Dorsolateral prefrontal cortex (tissue), 122 donors: ENCODE measurements at places on chromosomes 3 and 15. TPM values are rescaled to one million over a fixed set of nuclear protein-coding genes. Genes with fewer than 3 reads are reported as not detected.

FAM174B gene
- total RNA-seq: 33.6 TPM

DNA sequence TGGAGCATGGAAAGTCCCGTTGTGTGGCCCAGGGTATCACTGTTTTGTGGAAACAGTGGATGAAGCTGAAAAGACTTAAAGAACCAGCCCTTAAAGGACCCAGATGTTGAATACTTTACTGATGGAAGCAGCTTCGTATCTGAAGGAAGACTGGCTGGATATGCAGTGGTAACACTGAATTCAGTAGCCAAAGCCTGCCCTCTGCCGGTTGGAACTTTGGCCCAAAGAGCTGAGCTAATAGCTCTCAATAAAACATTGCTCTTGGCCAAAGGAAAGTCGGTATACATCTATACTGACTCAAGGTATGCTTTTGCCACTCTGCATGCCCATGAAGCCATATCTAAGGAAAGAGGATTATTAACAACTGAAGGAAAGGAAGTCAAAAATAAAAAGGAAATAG lies 885.4 kb downstream of the PDCD6IP start:
- DNase-seq: peak; percentile 64

DNA sequence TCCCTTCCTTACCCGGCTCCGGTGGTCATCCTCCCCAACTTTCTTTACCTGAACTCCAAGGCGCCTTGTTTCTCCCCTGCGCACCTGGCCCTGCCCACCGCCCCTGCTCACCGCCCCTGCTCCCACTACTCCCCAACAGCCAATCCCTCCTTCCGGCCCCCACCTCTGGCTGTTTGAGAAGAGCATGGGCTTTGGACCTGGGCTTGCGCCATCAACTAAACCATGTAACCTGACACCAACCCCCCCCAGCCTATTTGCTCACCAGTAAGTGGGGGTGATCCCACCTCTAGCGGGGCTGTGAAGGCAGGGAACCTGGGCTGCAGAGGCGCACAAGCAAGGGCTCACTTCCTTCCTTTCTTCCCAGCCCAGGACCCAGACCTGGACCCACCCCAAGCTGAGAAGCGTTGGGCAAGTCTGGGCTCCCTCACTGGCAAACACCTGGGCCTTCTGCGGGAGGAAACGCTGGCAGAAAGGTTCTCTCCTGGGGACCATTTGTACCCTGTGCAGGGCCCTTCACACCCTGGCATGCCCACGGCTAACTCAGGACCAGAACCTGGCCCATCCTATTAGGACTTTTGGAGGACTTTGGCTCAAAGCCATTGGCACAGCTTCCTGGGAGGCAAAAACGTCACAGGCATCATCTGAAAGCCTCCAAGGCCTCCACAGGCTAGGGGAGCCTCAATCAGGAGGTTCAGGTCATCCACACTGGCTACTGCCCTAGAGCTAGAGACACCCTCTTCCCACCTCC lies at the start of gene PLXNB1:
TSS of gene PLXNB1 (minus strand) at position 127 of the 748 bp plus-strand sequence. CDS start 5,475 bp downstream, outside the sequence.
- DNase-seq: no peak

GRCh38 chr3:187186801-187187421 lies 10.4 kb upstream of the RTP1 start:
- DNase-seq: no peak

DNA sequence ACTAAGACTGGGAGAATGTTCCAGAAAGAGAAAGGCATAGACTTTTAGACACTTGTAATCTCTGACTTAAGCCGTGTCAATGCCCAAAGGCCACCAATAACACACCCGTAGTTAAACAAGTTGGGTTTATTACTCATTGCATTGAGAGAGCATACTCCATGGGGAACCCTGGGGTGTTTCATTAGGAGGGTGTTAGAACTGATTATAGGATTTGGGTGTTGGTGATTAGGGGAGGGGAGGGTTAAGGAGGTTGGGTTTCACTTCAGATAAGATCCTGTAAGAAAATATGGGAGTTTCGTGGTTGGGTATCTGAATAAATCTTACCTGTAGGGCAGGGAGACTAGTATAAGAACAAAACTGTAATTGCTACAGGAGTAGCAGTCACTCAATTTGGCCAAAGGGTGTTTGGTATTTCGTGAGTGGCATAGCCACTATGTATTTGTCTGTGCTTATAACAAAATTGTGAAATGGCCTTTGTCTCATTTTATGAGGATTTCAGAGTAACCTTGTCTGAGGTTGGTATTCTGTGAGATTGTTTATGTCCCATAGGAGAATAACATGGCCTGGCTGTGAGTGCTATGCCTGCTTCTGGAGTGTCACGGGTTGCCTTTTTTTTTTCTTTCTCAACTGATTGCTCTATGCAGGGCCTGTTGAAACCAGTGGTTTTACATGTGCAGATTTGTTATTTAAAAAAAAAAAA lies 2.9 kb downstream of the HACD3 start:
- DNase-seq: no peak
